Fibroblast of gingiva (primary cell): ENCODE measurements at places on chromosomes 13 and 19.

DNA sequence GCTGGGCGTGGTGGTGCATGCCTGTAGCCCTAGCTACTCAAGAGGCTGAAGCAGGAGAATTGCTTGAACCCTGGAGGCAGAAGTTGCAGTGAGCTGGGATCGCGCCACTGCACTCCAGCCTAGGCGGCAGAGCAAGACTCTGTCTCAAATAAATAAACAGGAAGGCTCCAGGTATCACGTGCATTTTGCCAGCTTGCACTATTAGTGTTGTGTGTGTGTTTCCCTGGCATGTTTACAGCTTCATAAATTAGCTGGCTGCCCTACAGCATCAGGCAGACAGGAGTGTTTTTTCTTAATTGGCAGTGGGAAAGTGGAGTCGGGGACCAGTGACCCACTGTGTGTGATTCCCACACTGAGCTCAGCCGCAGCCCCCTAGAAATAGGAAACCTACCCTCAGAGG is 32.6 kb downstream of the SHISA2 start:
- DNase-seq, result no peak

DNA sequence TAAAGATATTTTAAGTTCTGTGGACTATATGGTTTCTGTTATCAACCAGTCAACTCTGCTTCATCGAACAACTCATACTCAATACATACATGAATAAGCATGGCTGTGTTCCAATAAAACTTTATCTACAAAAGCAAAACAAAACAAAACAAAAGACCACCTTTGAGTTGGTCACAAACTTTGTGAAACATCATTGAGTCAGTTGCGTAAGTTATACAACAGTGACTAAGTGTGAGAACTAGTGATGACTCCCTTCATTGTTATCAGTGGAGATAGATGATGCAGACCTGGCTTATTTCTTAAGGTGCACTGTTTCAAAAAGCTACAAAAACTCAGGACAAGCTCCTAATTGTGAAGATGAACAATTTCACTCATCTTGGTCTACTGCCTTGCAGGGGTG is 14.5 kb upstream of the KLK4 start:
- DNase-seq, result no peak

- no peak for DNase-seq
Observed at GRCh38 chr13:98108341-98108740, 34.6 kb upstream of the FARP1 start.

DNA sequence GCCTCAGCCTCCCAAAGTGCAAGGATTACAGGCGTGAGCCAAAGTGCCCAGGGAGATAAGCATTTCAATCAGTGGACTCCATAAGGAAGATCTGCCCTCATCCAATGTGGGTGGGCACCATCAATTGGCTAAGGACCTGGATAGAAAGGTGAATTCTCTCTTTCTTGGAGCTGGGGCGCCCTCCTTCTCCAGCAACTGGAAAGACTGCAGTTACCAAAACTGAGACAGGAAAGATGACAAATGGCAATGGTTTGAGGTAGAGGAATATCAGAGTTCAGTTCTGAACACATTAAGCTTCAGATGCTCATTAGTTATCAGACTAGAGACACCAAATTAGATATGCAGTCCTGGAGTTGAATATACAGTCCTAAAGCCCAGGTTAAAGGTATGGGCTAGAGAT is 10.5 kb upstream of the ELF1 start:
- no peak for DNase-seq

DNA sequence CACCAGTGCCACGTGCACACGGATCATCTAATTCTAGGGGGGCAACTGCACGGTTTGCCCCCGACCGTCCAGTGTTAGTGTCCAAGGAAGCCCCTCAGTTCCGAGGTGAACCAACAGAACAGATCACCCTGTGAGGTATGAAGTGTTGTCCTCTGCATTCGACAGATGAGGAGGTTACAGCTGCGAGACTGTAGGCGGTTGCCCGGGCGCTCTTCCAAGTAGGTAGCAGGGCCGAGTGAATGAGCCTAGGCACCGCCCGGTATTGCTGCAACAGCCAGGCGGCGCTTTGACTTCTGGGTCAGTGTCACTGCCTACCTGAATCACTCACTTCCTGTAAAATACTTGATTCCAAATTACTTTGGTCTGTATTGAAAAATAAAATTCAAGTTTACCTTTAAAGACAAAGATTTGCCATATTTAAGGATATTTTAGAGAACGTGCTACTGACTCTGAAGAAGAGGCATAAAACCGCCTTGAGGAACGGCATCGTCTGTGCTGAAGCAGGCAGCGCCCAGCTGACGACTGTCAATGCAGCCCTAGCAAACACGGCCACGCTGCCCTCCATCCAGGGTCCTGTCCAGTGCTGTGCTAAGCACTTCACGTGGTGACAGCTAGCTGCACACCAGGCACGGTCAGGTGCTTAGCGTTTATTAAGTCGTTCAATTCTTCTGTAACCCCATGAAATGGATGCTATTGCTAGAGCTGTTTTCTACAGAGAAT is 19.3 kb upstream of the RASA3 start:
- DNase-seq, result no peak

- no peak for DNase-seq
Observed at GRCh38 chr13:87498681-87499080, 172.5 kb upstream of the SLITRK5 start.

DNA sequence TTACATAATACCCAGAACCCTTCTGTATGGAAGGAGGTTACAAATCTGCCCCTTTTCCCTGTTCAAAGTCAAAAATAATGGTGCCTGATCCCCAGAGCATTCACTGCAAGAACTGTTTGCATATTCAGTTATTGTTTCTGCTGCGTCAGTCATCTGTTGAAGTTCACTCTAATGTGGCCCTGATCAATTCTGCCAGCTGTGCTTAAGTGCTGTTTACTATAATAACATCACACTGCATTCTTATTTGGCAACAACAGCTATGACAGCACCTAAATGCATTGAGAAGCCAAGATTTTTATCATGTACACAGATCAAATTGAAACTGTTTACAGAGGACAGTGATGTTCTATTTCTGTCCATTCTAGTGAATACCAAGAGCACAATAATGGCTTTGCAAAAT is 115.9 kb downstream of the DACH1 start:
- DNase-seq, result peak; percentile 67

GRCh38 chr13:66219506-66219905 is 1010.6 kb downstream of the PCDH9 start:
- no peak for DNase-seq

DNA sequence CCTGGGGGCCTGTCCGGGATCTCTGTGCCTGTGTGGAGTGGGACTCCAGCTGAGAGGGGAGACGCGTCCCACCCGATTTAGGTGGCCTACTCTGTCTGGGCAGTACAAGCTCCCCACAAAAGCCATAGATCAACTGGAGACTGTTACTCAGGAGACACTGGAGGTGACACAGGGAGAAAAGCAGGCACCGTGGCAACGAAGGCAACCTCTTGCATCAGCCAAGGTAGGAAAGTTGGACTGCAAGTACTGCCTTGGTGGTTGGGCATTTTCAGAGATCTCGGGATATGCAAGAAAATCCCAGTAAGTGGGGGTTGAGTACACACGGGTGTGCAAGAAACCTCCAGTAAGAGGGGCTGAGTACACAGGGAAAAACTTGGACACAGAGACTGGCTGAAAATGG is 1060.0 kb upstream of the MIR17HG start:
- DNase-seq, result no peak

- no peak for DNase-seq
Observed at GRCh38 chr13:31611214-31611613, 128.1 kb upstream of the RXFP2 start.

- DNase-seq, result no peak
Observed at GRCh38 chr13:23696610-23697009, 126.4 kb downstream of the TNFRSF19 start.
